EL (cell line): ENCODE measurements at places on chromosomes 12 and 14.

- no peak for DNase-seq
Measured at GRCh38 chr12:87363497-87364084, 665.6 kb downstream of the C12orf50 start.

DNA sequence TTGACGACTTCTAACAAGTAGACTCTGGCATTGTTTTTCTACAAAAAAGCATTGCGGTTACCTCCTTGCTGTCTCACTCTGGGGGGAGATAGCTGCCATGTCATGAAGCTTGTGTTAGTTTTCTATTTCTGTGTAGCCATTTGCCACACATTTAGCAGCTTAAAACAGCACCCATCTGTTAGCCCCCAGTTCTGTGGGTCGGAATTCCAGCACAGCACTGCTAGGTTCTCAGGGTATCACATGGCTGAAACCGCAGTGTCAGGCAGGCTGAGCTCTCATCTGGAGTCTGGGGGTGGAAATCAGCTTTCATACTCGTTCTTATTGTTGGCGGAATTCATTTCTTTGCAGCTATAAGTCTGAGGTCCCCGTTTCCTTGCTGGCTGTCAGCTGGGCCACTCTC lies 19.9 kb upstream of the STXBP6 start:
- no peak for DNase-seq

DNA sequence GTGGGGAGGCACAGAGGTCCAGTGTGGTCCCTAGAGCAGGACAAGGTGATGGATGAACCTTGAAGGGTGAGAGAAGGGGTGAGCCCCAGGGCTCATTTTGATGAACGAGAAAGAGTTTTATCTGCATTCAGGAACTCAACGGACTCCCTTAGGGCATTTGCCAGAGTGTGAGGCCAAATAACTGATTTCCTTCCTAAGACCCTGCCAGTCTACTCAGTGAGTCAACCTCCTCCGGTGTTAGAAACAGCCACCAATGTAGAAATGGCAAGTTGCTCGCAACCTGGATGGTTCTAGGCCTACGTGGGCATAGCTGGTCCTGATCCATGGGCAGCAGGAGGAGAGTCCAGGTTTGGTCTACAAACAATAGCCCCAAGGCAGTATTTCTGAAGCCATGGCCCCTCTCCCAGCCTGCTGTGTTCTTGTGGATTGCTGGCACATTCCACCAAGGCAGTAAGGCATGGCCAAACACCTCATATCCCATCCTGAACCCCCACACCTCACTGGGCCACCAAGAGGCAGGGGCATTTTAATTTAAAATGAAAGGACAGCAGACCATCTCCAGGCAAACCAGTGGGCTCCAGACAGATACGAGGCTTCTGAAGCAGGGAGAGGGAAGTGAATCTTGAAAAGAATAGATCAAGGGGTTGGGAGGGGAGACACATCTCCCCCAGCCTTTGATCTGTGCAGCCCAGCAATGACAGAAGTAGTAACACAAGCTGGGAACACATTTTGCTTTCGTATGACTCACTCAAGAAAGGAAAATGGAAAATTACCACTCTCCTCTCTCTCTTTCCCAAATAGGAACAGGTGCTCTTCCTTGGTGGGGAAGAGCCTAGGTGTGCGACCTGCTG lies 25.4 kb upstream of the TESC start:
- DNase-seq = no peak

GRCh38 chr14:20460458-20461224 lies 593 bp downstream of the PIP4P1 start:
- no peak for DNase-seq

GRCh38 chr12:9098463-9099026 lies 17.2 kb downstream of the A2M start:
- DNase-seq = no peak

GRCh38 chr12:32115404-32116104 lies 8.9 kb downstream of the BICD1 start:
- peak; percentile 99 for DNase-seq

DNA sequence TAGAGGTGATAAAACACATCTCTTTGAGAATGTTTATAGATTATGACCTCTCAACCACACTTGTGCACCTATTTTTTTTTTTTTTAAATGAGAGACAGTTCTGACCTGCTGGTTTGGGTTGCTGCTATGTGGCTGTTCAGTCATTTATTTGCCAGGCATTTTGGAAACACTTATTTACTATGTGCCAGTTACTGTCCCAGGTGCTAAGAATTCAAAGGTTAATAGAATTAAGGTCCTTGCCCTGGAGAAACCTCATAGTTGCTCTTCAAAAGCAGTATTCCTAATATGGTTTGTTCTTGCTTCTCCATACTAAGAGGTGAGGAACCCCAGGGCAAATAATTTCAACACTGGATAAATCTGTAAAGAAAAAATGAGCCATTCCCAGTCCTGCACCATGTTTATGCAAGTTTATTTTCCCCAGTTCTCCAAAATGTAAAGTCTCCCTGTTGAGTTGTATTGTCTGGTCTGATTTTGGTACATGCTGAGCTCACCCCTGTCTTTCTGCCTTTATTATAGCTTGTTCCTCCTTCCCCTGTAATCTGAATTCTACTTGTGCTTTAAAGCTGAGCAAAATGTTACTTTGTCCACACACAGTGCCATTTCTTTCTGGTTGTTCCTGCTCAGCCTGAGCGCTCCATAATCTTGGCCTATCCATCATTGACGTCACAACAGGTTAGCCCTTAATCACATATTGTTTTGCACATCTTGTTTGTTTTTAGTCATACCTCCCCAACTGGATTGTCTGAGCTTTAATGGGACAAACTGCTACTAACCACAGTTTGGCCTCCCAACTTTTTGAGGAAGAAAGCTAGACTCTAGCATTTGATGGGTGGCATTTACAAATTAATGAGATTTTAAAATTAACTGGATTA lies 56.7 kb downstream of the SRGAP1 start:
- DNase-seq = no peak

GRCh38 chr12:117472983-117473382 lies 111.6 kb upstream of the NOS1 start:
- no peak for DNase-seq

DNA sequence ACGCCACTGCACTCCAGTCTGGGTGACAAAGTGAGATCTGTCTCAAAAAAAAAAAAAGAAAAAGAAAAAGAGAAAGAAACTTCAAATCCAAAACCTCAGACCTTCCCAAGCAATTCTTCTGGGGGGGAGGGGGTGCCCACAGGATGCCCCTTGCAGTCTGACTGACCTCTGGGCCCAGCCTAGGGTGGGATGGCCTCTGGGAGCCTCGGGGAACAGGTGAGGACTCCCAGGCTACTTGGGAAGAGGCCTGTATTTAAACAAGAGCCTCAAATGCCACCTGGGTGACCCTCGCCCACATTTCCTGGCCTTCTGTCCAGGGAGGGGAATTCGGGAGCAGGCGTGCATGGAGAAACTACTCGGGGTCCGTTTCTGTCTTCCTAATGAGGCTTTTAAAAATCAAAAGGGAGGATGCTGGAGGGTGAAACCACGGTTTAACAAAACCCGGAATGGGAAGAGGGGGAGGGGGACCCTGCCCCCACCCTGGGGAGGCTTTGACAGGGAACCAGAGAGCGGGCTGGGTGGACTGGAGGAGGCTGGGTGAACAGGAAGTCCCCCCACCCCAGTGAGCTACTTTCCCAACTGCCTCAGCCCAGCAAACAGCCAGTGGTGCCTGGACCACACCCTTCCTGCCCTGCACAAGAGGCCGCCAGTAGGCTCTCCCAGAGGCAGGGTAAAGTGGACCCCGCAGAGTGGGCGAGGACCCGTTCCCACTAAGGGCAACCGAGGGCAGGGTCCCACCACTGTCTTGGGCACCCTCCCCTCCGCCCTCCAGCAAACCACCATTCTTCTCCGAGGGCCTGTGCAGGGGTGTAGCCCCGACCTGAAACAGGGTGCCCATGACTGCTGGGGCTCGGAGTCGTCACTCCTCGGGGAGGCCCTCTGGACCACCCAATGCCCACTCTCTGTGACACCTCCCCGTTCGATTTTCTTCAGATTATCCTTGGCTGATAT lies 1.5 kb upstream of the FBRSL1 start:
- DNase-seq = no peak

DNA sequence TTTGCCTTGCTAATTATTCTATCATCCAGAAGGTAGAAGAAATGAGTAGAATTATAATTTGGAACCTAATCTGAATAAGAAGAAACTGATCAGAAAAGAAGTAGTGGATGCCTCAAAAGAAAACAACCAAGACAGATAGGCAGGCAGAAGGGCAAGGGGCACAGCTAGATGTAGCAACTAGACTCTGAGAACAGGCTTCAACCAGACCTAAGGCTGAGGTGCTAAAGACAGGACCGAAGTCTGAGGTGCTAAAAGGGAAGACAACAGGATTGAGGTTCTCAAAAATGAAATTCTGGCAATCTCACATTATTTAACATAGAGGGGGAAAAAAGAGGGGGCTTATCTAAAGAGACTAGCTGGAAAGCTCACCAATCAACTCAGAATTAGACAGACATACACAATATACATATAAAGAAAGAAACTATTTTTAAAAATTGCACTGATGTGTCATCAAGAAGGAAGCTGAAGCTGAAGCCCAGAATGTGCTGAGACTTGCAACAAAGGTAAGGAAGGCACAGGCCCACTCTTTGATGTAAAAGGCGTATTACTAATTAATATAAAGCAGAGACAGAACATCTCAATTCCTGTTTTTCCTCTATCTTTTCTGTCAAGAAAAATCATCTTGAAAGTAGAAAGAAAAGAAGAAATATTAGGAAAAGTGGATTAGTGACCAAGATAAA lies 43.8 kb upstream of the CSRNP2 start:
- peak; percentile 4 for DNase-seq

- DNase-seq = peak; percentile 3
Measured at GRCh38 chr12:21065845-21066244, 65.1 kb upstream of the SLCO1B1 start.

DNA sequence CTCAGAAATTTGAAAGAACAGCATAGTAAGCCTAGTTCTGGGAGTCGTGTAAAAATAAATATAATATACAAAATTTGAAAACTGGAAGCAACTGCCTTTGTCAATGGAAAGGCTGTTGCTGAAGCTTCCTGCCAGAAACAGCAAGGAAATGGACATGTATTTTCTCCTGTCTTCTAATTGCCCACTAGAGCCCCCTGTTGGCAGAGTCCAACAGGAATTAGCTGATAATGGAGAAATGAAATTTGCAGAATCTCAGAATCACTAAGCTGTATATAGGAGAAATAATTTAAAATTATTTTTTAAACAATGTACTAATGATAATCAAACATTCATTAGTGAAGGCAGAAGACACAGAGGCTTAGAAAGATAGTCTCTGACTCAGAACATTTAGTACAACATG lies 414.8 kb downstream of the SLC6A15 start:
- DNase-seq = no peak

- DNase-seq = peak; percentile 45
Measured at GRCh38 chr12:19150273-19150900, 20.9 kb downstream of the PLEKHA5 start.

GRCh38 chr12:120851944-120852343 lies 52.2 kb downstream of the SPPL3 start:
- no peak for DNase-seq

- no peak for DNase-seq
Measured at GRCh38 chr12:52657250-52657902, 5.4 kb upstream of the KRT2 start.

DNA sequence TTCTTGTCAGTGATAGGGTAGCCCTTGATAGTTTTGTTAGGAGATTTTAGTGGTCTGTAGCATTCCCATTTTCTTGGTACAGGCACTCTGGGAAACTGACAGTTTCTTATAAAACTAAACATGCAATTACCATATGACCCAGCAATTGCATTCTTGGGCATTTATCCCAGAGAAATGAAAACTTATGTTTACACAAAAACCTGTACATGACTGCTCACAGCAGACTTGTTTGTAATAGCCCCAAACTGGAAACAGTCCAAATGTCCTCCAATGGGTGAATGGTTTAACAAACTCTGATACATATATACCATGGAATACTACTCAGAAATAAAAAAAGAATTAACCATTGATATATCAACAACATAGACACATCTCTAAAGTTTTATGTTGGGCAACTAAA lies 75.5 kb downstream of the BORCS5 start:
- DNase-seq = peak; percentile 83

DNA sequence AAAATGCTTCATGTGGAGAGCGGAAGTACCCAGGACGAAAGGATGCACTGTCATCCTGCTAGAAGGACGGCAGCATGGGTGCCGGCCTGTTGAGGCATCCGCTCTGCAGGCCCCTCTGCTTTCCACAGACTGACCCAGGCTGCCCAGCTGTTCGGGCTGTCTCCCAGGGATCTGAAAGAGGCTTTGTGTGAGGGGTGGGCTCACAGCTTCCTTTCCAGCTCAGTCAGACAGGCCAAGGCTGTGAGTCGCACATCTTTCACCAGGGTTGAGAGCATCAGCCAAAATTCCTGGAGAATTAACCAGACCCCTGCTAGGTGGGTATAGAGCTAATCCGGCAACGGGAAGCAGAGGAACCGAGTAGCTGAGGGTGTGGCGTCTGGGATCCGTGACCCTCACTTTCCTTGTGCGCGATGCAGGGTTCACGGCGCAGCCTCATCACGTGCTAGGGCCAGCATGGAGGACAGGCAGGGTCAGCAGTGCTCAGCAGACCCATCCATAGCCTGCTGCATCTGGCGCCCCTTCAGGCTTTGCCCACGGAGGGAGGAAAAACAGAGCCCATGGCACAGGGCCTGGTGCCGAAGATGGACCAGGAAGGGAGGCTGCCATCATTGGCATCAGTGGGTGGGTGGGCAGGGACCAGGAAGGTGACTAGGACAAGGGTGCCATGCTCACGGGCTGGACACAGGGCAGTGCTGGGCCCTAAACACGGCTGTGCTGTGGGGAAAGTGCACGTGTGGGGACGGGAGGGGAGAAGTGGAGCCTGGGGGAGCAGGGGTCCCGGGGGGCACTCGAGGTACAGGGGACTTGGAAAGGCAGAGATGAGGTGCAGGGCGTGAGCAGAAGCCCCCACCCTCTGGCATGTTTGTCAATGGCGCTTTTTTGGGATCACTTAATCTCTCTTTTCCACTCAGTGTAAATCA lies 9.2 kb upstream of the SIVA1 start:
- peak; percentile 52 for DNase-seq

DNA sequence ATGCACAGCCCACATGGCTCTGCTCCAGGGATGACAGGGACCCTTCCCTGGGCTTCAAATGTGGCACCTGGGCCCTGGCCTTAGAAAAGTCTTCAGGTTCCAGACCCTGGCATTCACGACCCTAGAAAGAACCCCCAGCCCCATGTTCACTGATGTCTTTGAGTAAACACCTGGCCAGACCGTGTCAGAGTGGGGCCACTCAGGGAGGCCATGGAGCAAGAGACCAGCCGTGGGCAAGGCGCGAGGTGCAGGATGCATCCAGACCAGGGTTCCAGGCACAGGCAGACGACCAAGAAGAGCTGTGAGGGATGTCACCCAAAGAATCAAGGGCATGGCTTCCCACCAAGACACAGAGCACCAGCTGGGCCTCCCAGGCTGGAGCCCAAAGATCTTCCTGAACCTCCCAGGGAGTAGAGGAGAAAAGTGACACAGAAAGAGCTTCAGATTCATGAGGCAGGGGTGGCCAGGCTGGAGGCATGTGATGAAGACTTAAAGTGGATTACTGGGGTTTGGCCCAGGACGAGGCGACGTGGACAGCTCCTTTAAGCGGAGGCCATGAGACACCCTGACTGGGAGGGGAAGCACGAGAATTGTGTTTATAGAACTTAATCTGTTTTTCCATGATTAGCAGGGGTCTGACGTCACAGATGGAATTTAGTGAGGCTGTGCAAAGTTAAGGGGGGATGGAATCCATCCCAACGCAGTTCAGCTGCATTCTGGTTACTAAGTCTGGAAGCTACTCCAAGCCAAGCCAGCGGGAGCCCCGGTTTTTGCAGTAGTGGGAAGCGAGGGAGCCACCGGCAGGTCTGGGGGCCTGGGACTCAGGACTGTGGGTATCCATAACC lies 61.6 kb downstream of the ARL6IP4 start:
- no peak for DNase-seq
